ENCODE measurements at places on chromosomes 11 and 22. TPM values are rescaled to one million over a fixed set of nuclear protein-coding genes. Genes with fewer than 3 reads are reported as not detected.

The OR6A2 gene
- total RNA-seq = not detected

The GP1BB gene
- total RNA-seq = 0.54 TPM

The C22orf42 gene
- total RNA-seq = not detected

The HMGXB4 gene
- 19.8 TPM for total RNA-seq

The GPR83 gene
- not detected for total RNA-seq

The UPK3A gene
- not detected for total RNA-seq

All from foreskin keratinocyte (primary cell).